ENCODE measurements at places on chromosomes 1 and 21. TPM values are rescaled to one million over a fixed set of nuclear protein-coding genes. Genes with fewer than 3 reads are reported as not detected.

- H3K4me3 ChIP-seq = no peak overlapping the region
- peaks cover 17% of the 10 kb centered on the region for H3K4me1 ChIP-seq
- no peak for DNase-seq
- peaks cover 16% of the 10 kb centered on the region for H3K27me3 ChIP-seq
- no peaks in the 10 kb centered on the region for H3K36me3 ChIP-seq
- no peak overlapping the region for H3K27ac ChIP-seq
Observed at GRCh38 chr1:212428496-212428895, 4.2 kb upstream of the NENF start.

DNA sequence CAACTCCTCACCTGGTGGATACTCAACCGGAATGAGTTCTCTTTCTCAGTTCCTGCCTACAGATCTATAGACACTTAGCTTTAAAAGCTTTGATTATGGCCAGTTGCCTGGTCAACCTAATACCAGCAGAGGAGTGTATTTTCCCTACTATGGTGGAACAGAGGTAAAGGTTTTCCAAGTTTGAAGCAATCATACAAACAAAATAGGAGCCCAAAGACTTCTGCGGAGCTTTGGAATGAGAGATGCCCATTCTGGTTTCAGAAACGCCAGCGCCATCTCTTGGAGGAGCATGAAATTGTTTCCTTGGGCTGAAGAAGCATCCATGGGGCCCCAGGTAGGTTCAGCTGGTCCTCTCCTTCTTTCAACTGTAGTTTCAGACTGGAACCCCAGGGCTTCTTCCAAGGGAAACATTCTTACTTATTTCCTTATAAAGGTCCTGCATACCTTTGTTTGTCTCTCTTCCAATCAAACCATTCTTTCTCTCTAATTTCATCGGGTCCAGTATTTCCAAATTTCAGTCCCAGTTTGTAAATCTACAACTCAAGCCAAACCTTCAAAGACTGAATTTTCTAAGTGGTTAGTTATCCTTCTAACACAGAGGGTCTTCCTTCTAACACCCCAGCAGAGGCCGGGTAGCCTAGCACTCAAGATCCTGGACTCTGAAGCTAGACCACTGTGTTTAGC, 95.9 kb downstream of the KCNJ15 start:
- H3K27ac ChIP-seq = no peak overlapping the region
- H3K36me3 ChIP-seq = no peaks in the 10 kb centered on the region
- peaks cover 5% of the 10 kb centered on the region for H3K27me3 ChIP-seq

- no peaks in the 10 kb centered on the region for H3K27me3 ChIP-seq
- peaks cover 26% of the 10 kb centered on the region for H3K4me1 ChIP-seq
- H3K36me3 ChIP-seq = peaks cover 8% of the 10 kb centered on the region
- H3K27ac ChIP-seq = no peak overlapping the region
Observed at GRCh38 chr1:8597455-8597854, 220.0 kb downstream of the RERE start.

DNA sequence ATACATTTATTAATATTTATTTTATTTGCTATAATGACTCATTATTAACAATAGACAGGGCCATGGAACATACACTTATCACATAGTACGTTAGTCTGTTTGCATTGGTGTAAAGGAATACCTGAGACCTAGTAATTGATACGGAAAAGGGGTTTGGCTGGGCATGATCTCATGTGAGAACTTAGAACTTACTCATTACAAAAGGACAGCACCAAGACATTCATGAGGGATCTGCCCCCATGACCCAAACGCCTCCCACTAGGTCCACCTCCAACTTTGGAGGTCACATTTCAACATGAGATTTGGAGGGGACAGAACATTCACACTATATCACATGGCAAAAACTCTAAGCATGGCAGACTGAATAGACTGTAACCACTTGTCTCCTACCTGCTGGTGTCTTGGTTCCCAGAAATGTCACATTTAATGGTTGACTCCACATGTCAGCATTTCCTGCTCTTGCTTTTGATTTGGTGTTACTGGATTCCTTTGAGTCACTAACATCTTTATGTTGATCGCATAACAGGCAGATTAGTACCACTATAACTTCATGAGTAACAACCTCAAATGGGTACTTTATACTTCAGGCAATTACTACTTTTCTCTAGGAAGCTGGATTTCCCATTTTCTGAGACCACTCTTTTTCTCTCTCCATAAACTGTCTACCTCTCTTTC, 3.5 kb upstream of the C1orf116 start:
- no peak overlapping the region for H3K4me3 ChIP-seq
- H3K27me3 ChIP-seq = peaks cover 31% of the 10 kb centered on the region

DNA sequence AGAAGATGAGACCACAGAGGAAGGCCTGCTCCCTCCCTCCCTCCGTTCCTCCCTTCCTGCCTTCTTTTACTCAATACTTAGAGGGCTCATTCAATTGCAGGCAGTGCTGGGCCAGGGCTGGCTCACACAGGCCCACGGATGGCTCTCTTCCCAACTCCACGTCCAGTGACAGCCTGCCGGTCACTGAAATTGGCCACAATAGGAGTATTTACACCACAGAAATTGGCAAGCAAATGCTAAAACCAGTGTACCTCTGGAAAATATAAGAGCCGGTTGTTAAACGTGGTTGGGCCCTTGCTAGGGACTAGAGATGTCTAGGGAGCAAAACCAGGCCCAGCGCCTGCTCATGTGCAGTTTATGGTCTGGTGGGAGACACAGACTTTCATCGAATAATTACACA, 72.4 kb upstream of the TMEM51 start:
- no peak overlapping the region for H3K4me3 ChIP-seq
- H3K27ac ChIP-seq = no peak overlapping the region
- no peak for DNase-seq
- H3K27me3 ChIP-seq = no peaks in the 10 kb centered on the region

- no peaks in the 10 kb centered on the region for H3K36me3 ChIP-seq
- H3K4me3 ChIP-seq = no peak overlapping the region
- no peak overlapping the region for H3K27ac ChIP-seq
Observed at GRCh38 chr1:236998546-236998945, 5.7 kb downstream of the MT1HL1 start.

The C1orf185 gene
- total RNA-seq = not detected

- H3K36me3 ChIP-seq = no peaks in the 10 kb centered on the region
- no peak overlapping the region for H3K4me3 ChIP-seq
- DNase-seq = no peak
Observed at GRCh38 chr1:100328133-100328532, 24.2 kb upstream of the CDC14A start.

The EXO1 gene
- 50.0 TPM for total RNA-seq

DNA sequence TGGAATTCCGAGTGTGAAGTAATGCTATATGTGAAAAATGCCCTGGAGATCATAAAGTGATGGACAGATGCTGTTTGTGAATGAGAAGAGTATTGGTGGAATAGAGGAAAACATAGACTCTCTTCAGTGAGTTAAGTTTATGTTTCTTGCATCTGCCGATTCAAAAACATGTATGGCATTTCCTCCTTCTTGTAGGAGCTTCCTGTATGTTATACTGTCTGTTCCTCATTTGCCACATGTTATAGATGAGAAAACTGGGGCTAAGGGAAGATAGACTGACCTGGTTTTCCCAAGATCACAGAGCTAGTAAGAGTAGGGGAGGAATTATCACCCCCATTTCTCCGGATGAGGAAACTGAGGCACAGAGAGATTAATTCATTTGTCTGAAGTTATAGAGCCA, 41.1 kb upstream of the IL20 start:
- peaks cover 40% of the 10 kb centered on the region for H3K4me1 ChIP-seq
- no peak overlapping the region for H3K4me3 ChIP-seq
- H3K27ac ChIP-seq = no peak overlapping the region
- no peaks in the 10 kb centered on the region for H3K27me3 ChIP-seq
- no peak for DNase-seq

DNA sequence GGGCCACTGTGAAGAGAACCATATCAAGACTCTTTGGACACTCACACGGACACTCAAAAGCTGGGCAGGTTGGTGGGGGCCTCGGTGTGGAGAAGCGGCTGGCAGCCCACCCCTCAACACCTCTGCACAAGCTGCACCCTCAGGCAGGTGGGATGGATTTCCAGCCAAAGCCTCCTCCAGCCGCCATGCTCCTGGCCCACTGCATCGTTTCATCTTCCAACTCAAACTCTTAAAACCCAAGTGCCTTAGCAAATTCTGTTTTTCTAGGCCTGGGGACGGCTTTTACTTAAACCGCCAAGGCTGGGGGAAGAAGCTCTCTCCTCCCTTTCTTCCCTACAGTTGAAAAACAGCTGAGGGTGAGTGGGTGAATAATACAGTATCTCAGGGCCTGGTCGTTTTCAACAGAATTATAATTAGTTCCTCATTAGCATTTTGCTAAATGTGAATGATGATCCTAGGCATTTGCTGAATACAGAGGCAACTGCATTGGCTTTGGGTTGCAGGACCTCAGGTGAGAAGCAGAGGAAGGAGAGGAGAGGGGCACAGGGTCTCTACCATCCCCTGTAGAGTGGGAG, 36.3 kb upstream of the TDRD10 start:
- peaks cover 36% of the 10 kb centered on the region for H3K4me1 ChIP-seq
- no peak overlapping the region for H3K4me3 ChIP-seq
- peaks cover 10% of the 10 kb centered on the region for H3K27me3 ChIP-seq
- DNase-seq = no peak
- no peaks in the 10 kb centered on the region for H3K36me3 ChIP-seq
- no peak overlapping the region for H3K27ac ChIP-seq

The FGGY gene
- 9.4 TPM for total RNA-seq

DNA sequence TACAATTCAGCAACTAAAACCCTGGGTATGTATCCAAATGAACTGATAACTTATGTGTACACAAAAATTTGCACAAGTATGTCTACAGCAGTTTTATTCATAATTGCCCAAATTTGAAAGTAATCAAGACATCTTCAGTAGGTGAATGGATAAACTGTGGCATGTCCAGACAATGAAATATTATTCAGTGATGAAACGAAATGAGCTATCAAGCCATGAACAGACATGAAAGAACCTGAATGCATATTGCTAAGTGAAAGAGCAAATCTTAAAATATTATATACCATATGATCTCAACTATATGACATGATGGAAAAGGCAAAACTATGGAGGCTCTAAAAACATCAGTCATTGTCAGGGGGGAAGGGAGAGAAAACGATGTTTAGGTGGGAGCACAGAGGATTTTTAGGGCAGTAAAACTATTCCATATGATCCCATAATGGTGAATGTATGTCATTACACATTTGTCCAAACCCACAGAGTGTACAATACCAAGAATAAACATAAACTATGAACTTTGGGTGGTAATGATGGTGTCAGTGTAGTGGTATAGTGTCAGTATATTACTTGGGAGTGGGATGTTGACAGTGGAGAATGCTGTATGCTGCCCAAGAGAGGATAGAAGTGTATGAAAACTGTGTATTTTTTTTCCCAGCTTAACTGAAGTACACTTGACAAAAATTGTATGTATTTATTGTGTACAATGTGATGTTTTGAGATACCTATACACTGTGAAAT, 92.8 kb upstream of the PPP2R5A start:
- H3K4me1 ChIP-seq = peaks cover 23% of the 10 kb centered on the region
- no peak overlapping the region for H3K27ac ChIP-seq
- DNase-seq = no peak
- no peaks in the 10 kb centered on the region for H3K27me3 ChIP-seq

DNA sequence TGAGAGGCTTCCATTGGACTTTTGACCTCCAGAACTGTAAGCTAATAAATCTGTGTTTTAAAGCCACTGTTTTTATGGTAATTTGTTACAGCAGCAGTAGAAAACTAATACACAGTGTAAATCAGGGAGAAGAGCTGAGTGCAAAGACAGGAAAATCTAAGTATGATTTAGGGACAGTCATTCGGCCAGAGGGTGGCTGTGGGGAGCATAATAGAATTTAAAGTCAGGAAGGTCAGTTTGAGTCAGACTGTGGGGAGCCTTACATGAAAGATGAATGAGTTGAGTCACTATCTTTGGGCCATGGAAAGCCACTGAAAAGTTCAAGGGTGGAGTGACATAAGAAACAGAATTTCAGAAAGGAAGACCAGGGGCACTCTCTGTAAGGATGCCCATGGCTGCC, 52.4 kb upstream of the SSX2IP start:
- H3K4me1 ChIP-seq = no peaks in the 10 kb centered on the region
- no peaks in the 10 kb centered on the region for H3K36me3 ChIP-seq
- DNase-seq = no peak
- H3K27me3 ChIP-seq = peaks cover 3% of the 10 kb centered on the region
- H3K4me3 ChIP-seq = no peak overlapping the region

- no peak overlapping the region for H3K27ac ChIP-seq
- DNase-seq = no peak
- H3K4me1 ChIP-seq = no peaks in the 10 kb centered on the region
- H3K4me3 ChIP-seq = no peak overlapping the region
Observed at GRCh38 chr1:204652497-204652896, 33.0 kb downstream of the LRRN2 start.

The MRPS21 gene
- total RNA-seq = 69.9 TPM

GRCh38 chr1:154798645-154799044, 71.4 kb downstream of the KCNN3 start:
- no peak overlapping the region for H3K4me3 ChIP-seq
- no peaks in the 10 kb centered on the region for H3K36me3 ChIP-seq
- no peak overlapping the region for H3K27ac ChIP-seq
- DNase-seq = no peak

DNA sequence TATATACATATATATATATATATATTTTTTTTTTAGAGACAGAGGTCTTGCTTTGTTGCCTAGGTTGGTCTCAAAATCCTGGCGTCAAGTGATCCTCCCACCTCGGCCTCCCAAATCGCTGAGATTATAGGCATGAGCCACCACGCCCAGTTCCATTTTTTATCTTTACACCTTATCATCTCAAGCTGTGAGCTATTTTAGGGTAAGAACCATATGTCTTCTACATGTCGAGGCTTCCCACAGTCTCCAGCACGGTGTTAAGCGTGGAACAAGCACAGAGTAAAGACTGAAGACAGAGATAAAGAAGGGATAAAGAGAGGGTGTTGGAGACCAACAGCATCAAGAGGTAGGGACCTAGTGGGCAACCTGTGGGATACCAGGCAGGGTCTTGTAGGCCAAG, 14.2 kb downstream of the ARHGEF2 start:
- no peak for DNase-seq
- no peaks in the 10 kb centered on the region for H3K27me3 ChIP-seq
- H3K4me3 ChIP-seq = no peak overlapping the region
- peak overlapping the region; percentile 62 for H3K27ac ChIP-seq

GRCh38 chr1:172477216-172477615, 33.3 kb upstream of the PIGC start:
- H3K4me1 ChIP-seq = peaks cover 11% of the 10 kb centered on the region
- no peak overlapping the region for H3K27ac ChIP-seq
- no peaks in the 10 kb centered on the region for H3K36me3 ChIP-seq
- peaks cover 24% of the 10 kb centered on the region for H3K27me3 ChIP-seq
- H3K4me3 ChIP-seq = no peak overlapping the region
- no peak for DNase-seq

- H3K27me3 ChIP-seq = peaks cover 2% of the 10 kb centered on the region
- H3K36me3 ChIP-seq = no peaks in the 10 kb centered on the region
- DNase-seq = no peak
- no peak overlapping the region for H3K27ac ChIP-seq
- no peaks in the 10 kb centered on the region for H3K4me1 ChIP-seq
Observed at GRCh38 chr1:96983866-96984265, 262.3 kb downstream of the PTBP2 start.

DNA sequence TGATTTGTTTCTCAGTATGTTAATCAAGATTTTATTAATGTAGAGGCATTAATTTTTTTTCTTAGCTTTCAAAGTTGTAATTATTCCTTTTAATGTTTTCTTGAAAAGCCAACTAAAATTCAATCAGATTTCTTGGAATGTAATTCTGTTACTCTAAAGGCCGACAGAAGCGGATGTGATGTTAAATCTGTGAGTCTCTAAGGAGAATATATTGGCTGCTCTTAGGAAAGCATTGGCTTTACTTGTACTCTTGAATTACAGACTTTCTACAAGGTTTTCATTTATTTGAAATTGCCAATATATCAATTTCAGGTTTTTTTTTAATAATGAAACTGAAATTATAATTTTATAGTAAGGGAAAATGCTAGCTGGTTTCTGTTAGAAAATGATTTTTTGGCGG, 29.2 kb downstream of the RRP15 start:
- H3K27me3 ChIP-seq = no peaks in the 10 kb centered on the region
- no peak overlapping the region for H3K4me3 ChIP-seq
- peaks cover 15% of the 10 kb centered on the region for H3K36me3 ChIP-seq
- no peak overlapping the region for H3K27ac ChIP-seq
- no peak for DNase-seq
